Glutamatergic neuron (in vitro differentiated cells): ENCODE measurements at places on chromosomes 2 and 18. TPM values are rescaled to one million over a fixed set of nuclear protein-coding genes. Genes with fewer than 3 reads are reported as not detected.

- no peak overlapping the region for H3K4me3 ChIP-seq
- H3K4me1 ChIP-seq = peaks cover 2% of the 10 kb centered on the region
- H3K36me3 ChIP-seq = no peaks in the 10 kb centered on the region
- peaks cover 11% of the 10 kb centered on the region for H3K27me3 ChIP-seq
- DNase-seq = no peak
- no peak overlapping the region for H3K27ac ChIP-seq
These were observed 114.7 kb downstream of the TNS1 start for GRCh38 chr2:217887841-217888701.

GRCh38 chr18:76425146-76426131 is 69.6 kb downstream of the ZNF516 start:
- peaks cover 59% of the 10 kb centered on the region for H3K4me1 ChIP-seq
- peaks cover 2% of the 10 kb centered on the region for H3K27me3 ChIP-seq
- H3K4me3 ChIP-seq = no peak overlapping the region
- H3K27ac ChIP-seq = peak overlapping the region; percentile 67
- DNase-seq = no peak

GRCh38 chr18:76592096-76592495 is 97.1 kb upstream of the ZNF516 start:
- H3K4me3 ChIP-seq = no peak overlapping the region
- H3K36me3 ChIP-seq = no peaks in the 10 kb centered on the region
- H3K4me1 ChIP-seq = peaks cover 5% of the 10 kb centered on the region
- no peaks in the 10 kb centered on the region for H3K27me3 ChIP-seq
- H3K27ac ChIP-seq = no peak overlapping the region
- no peak for DNase-seq

GRCh38 chr18:3541549-3542386 is 91.8 kb downstream of the TGIF1 start:
- H3K4me1 ChIP-seq = peaks cover 2% of the 10 kb centered on the region
- no peak overlapping the region for H3K4me3 ChIP-seq
- no peak overlapping the region for H3K27ac ChIP-seq
- H3K27me3 ChIP-seq = peaks cover 3% of the 10 kb centered on the region

GRCh38 chr2:178307650-178308049 is 113.3 kb downstream of the OSBPL6 start:
- peaks cover 5% of the 10 kb centered on the region for H3K27me3 ChIP-seq
- H3K36me3 ChIP-seq = no peaks in the 10 kb centered on the region
- no peak overlapping the region for H3K4me3 ChIP-seq
- peaks cover 10% of the 10 kb centered on the region for H3K4me1 ChIP-seq
- no peak overlapping the region for H3K27ac ChIP-seq

DNA sequence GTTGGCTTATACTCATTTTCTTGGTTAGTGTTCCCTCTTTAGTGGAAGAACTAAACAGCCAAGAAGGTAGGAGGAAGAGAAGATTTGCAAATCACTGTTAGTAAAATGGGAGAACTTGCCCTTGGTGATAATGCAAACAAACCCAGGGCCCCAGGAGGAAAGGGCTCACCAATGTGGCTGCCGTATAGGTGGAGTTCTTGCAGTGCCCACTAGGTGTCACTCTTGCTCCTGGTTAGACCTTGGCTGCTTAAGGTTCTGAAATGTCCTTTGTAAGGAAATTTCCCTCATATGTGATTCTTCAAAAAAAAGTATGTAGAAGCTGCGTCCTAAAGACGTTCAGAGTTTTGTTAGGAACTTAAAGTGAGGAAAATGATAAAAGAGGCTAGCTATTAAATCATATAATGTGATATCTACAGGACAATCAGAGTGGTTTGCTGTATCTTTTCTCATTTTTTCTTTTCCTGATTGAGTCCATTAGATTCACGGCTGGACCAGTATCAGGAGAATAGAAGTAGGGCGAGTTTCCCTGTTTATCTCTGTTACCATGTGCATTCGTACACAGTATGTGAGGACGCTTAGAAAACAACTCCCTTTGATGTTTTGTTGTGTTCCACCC is 48.6 kb downstream of the RPIA start:
- peaks cover 1% of the 10 kb centered on the region for H3K4me1 ChIP-seq
- peaks cover 21% of the 10 kb centered on the region for H3K36me3 ChIP-seq
- H3K4me3 ChIP-seq = no peak overlapping the region
- H3K27ac ChIP-seq = no peak overlapping the region
- peak; percentile 86 for DNase-seq

DNA sequence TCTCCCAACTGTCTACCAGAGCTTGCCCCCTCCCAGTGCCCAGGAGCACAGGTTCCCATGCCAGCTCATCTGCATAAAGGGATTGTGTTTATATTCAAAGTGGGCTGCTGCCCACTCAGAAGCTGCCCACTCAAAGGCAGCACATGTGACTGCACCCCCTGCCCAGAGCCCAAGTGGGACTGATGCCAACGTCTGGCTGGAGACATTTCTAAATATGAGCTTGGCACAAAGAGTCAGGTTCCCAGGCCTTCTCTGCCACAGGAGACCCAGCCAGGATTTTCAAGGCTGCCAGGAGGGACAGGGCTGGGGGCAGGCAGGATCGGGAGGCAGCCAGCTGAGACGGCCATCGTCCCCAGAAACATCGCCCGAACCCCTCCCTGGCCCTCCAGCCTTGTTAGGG is 67.1 kb downstream of the ZBTB7C start:
- H3K36me3 ChIP-seq = no peaks in the 10 kb centered on the region
- H3K27me3 ChIP-seq = no peaks in the 10 kb centered on the region
- peaks cover 25% of the 10 kb centered on the region for H3K4me1 ChIP-seq
- no peak for DNase-seq
- no peak overlapping the region for H3K4me3 ChIP-seq

DNA sequence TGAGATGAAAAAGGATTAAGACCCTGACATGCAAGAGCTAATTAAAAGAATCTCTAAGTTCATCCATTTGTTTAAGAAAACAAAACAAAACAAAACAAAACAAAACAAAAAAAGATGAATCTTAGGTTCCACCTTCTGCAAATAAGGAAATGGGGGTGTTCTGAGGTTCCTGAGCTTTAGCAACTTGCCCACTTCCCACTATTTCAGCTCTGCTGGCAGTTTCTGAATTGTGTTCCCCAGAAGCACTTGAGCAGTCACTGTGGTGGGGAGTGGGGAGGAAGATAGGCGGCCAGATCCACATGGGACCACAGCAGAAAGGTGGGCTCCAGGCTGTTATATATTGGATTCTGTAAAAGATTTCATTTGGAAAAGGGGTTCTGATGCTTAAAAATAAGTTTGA is 20.3 kb downstream of the INO80C start:
- H3K4me1 ChIP-seq = peaks cover 18% of the 10 kb centered on the region
- DNase-seq = no peak
- no peak overlapping the region for H3K27ac ChIP-seq
- no peaks in the 10 kb centered on the region for H3K27me3 ChIP-seq
- H3K4me3 ChIP-seq = no peak overlapping the region

DNA sequence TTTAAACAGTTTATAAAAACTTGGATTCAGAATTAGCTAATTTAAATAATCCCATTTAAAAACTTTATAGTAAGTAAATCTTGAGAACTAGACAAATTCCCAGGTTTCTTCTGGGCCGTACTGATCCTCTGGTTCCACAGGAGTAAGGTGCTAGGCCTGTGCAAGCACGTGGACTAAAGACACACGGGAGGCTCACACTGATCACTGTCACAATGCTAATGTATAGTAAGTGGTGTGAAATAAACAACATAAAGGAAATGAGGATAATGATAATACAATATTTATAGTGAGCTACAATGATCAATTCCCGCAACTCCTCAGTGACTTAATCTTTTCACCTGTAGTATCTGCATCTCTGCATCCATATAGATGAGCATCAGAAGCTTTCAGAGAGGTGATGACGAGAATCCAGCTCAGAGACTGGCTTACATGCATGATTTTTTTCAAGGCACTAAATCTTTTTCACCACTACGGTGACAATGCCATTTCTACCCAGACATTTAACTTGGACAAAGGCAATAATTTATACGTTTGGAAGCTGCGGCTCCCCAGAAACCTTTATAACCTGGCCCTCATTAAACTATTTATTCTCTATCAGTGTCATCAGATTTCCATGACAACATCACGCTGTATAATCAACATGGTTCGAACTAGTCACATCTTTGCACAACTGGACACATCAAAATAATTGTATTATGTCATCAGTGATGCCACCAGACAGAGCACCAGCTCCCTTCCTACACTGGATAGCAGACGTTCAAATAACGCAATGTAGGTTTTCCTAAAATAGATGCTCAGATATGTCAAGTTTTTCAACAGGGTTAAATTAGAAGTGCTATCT is 196.2 kb downstream of the ZNF385B start:
- H3K4me1 ChIP-seq = no peaks in the 10 kb centered on the region
- no peak overlapping the region for H3K27ac ChIP-seq
- H3K4me3 ChIP-seq = no peak overlapping the region
- H3K36me3 ChIP-seq = no peaks in the 10 kb centered on the region

DNA sequence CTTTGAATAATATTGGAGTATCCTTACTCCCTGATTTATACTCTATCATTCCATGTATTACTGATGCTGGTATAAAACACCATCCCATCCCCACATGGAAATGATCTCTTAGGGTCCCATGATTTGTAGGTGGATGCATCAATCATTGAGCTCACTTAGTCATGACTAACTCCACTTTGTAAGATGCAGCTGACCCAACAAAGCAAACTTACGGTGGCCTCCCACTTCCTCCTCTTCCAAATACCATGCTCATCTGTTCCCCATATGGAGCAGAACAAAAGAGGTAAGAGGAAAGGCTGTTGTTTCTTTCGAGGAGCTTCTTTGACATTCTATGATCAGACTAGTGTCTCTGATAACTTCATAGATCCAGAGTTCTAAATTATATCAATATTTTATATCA is 640.2 kb upstream of the SLC39A10 start:
- no peaks in the 10 kb centered on the region for H3K36me3 ChIP-seq
- H3K4me1 ChIP-seq = peaks cover 7% of the 10 kb centered on the region
- H3K27ac ChIP-seq = peak overlapping the region; percentile 42

- H3K27me3 ChIP-seq = no peaks in the 10 kb centered on the region
- no peak for DNase-seq
- no peak overlapping the region for H3K4me3 ChIP-seq
- no peaks in the 10 kb centered on the region for H3K4me1 ChIP-seq
These were observed 26.0 kb upstream of the BCL2L11 start for GRCh38 chr2:111094691-111095090.

GRCh38 chr18:8562919-8563318 is 46.3 kb upstream of the RAB12 start:
- H3K27ac ChIP-seq = no peak overlapping the region
- H3K4me3 ChIP-seq = no peak overlapping the region
- no peaks in the 10 kb centered on the region for H3K36me3 ChIP-seq
- no peaks in the 10 kb centered on the region for H3K27me3 ChIP-seq
- H3K4me1 ChIP-seq = peaks cover 6% of the 10 kb centered on the region

DNA sequence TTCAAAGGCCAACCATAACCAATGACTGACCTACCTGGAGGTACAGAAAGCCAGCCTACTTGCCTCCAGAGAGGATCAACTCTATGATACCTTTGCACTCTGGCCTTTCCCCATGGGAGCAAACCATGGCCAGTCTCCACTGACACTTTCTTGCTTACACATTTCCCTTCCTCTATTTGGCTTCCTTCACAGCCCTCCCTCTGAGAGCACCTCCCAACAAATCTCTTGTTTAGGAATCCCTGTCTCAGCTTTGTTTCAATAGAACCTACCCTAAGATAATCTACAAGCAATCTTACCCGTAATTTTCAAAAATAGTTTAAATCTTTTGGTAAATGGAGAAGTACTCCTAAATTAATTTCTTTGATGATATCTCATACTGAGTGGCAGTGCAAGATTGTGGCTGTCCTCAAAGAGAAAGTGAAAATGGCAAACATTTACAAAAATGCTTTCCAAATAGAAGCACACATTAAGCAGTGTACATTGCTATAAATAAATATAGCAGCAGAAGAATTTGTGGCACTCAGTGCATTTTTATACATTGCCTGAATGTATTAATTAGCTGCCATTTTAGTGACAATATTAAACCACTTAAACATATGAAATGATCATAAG is 140.6 kb downstream of the CCDC148 start:
- no peak overlapping the region for H3K27ac ChIP-seq
- no peaks in the 10 kb centered on the region for H3K27me3 ChIP-seq
- H3K4me1 ChIP-seq = no peaks in the 10 kb centered on the region

DNA sequence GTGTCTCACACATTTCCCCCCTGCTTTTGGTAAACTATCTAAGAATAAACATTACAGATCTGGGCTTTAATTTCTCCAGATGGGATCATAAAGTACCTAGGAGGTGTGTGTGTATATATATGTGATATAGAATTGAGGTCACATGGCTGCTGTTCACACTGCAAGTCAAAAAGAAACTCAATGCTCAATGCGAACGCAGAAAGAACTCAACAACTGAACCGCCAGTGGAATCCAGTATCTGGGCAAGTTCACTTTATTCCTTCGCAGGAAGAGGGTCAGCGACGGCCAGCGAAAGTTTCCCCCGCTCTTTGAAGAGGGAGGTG is 17.7 kb downstream of the POU3F3 start:
- H3K36me3 ChIP-seq = no peaks in the 10 kb centered on the region
- no peak for DNase-seq
- H3K27ac ChIP-seq = no peak overlapping the region
- peak overlapping the region; percentile 88 for H3K4me3 ChIP-seq
- H3K27me3 ChIP-seq = peaks cover 25% of the 10 kb centered on the region
- H3K4me1 ChIP-seq = peaks cover 3% of the 10 kb centered on the region

- no peak overlapping the region for H3K27ac ChIP-seq
- no peak for DNase-seq
- no peaks in the 10 kb centered on the region for H3K27me3 ChIP-seq
- H3K4me1 ChIP-seq = peaks cover 2% of the 10 kb centered on the region
- H3K36me3 ChIP-seq = no peaks in the 10 kb centered on the region
- no peak overlapping the region for H3K4me3 ChIP-seq
These were observed 88.7 kb downstream of the ADAM23 start for GRCh38 chr2:206531996-206532543.

DNA sequence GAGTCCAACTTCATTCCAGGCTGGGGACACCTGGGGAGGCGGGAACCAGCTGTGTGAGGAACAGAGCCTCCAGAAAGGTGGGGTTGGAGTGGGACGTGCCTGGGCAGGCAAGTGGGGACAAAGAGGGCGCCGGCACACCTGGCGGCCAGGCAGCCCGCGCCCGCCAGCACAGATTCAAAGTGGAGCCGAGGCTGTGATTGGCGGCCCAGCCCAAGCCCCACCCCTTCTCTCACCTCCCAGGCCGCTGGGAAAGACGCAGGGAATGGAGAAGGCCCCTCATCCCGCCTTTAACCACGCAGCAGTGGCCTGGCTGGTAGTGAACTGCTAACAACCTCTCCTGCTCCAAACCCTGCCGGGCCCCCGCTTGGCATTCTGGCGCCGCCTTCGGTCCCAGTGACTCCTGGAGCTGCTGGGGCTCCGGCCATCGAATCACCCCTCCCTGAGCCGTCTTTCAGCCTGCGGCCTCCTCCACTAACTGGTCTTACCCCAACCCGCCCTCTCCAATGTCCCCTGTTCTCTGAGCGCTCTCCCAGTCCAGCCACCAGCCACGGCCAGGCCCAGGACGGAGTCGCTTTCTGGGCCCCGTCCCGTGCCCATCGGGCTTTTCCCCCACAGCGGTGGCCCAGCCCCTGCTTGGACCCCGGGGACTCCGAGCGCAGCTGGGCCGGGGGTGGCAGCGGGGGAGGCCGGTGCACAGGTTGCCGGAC is 27.9 kb upstream of the PTMA start:
- H3K36me3 ChIP-seq = no peaks in the 10 kb centered on the region
- DNase-seq = peak; percentile 65
- peak overlapping the region; percentile 68 for H3K4me3 ChIP-seq
- peak overlapping the region; percentile 90 for H3K27ac ChIP-seq
- peaks cover 25% of the 10 kb centered on the region for H3K4me1 ChIP-seq

- DNase-seq = no peak
- H3K36me3 ChIP-seq = no peaks in the 10 kb centered on the region
- no peaks in the 10 kb centered on the region for H3K27me3 ChIP-seq
- H3K27ac ChIP-seq = no peak overlapping the region
- H3K4me3 ChIP-seq = no peak overlapping the region
These were observed 1713.5 kb upstream of the SLC39A10 start for GRCh38 chr2:193943406-193943960.

SLC16A14 gene
- 4.4 TPM for total RNA-seq

REG1B gene
- total RNA-seq = not detected

PER2 gene
- total RNA-seq = 3.8 TPM

LIMS3 gene
- 0.98 TPM for total RNA-seq

TRABD2A gene
- total RNA-seq = not detected

ZSWIM2 gene
- not detected for total RNA-seq
